ENCODE measurements at places on chromosomes 4 and X.

DNA sequence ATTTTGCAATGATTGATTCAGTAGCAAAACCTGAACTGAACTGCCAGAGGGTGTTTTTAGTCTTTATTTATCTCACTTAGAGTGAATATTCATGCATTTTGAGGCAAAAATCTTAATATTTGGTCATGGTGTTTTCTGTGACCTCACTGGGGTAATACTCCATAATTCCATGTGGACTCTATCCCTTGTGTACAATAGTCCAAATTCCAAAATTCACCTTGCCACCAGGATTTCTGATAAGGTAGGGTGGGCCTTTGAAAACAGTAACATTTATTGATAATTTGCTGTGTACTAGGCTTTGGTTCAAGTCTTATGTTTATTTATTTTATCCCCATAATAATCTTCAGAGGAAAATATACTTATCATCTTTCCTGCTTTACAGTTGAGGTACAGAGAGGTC lies 68.4 kb upstream of the PDE5A start:
- DNase-seq = no peak

DNA sequence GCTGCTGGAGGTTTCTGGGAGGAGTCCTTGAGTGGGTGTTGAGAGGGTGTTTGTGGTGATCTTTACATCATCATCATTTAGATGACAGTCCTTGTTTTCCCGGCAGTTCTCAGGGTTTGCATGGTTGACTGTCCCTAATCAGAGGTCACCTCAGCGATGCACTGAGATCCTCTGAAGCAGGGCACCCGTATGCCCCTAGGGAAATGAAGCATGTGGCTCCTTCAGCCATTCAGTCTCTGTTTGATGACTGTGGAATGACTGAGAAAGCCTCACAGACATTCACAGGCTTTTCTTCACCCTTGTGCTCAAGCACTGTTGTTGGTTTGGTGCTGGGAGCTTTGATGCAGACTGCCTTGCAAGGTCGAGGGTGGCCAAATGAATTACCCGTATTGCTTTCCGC lies 474.7 kb downstream of the SPRY1 start:
- DNase-seq = no peak

DNA sequence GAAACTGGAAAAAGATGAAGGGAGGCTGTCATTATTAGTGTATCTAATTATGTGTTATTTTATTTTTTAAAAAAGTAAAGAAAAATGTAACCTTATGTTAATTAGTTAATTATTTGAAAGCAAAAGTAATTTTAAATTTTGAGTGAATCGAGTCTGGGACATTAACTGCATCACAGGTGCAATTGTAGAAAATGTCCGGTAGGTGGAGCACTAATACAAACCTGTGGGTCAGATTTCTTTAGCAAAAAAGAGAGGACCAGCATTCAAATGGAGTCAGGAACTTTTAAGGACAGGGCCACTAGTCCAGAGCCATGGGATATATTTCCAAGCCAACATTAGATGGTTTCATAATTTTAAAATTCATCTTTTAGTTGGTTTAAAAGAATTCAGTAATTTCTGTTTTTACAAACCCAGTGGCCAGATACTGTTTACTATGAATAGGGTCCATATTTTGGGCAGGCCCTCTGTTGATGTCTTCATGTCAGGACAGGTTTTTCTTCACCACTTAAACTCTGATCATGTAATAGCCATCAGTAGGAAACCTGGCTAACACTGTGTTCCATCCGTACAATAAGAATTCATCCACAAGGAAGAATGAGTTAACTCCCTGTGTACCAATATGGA lies 27.2 kb downstream of the BST1 start:
- peak; percentile 46 for DNase-seq

- DNase-seq = no peak
Observed at GRCh38 chr4:3301450-3302172, 8.8 kb downstream of the RGS12 start.

GRCh38 chrX:47194194-47194787 lies 662 bp downstream of the UBA1 start:
- DNase-seq = no peak

DNA sequence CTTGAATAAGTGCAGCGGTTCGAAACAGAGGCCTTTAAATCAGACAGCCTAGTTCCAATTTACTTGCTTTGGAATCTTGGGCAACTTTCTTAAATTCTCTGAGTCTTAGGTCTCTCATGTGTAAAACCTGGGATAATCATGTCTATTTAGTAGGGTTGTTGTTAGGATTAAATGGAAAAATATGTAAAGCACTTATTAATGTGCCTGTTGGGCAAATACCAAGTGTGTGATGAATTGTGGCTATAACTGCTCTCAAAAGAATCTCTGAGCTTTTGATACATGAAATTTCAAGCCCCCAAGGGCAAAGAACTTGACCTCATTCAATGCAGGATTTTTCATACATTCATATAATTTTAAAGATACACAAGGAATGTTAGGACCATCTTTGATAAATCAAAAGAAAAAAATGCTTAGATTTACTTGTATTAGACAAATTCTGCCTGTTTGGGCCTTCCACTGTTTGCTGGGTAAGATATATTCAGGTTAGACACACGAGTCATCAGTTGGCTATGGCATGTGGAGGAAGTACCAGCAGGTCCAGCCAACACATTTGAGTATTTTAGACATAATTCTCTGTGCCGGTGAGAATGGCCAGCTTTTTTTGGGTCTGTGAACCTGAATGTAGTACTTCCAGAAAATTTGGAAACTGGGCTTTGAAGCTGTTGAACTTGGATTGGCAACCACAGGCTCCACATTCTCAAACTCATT lies 241.4 kb upstream of the CNKSR2 start:
- DNase-seq = no peak

- no peak for DNase-seq
Observed at GRCh38 chr4:113697429-113697828, 64.1 kb downstream of the CAMK2D start.

GRCh38 chr4:103425406-103425805 lies 227.3 kb upstream of the CENPE start:
- no peak for DNase-seq

GRCh38 chrX:113399506-113400192 lies 559.0 kb upstream of the AMOT start:
- no peak for DNase-seq

DNA sequence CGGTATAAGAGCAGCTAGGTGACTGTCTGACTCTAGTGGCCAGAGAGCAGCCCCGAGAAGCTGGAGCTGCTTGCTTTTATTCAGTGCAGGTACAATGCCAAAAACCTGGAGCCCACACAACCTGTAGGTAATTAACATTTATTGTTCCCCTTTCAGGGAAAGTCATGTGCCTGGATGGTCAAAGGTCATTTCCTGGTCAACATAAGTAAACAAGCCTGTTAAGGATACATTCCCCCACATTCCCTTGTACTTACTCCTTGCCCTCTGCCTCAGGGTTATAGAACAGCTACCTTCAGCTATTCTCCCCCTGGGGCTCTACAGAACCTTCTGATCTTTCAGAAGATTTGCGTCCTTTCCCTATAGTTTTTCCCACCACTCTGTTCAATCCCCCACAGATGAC lies 253.4 kb downstream of the TMA16 start:
- DNase-seq = no peak

- no peak for DNase-seq
Observed at GRCh38 chr4:148355442-148356123, 86.6 kb downstream of the NR3C2 start.

DNA sequence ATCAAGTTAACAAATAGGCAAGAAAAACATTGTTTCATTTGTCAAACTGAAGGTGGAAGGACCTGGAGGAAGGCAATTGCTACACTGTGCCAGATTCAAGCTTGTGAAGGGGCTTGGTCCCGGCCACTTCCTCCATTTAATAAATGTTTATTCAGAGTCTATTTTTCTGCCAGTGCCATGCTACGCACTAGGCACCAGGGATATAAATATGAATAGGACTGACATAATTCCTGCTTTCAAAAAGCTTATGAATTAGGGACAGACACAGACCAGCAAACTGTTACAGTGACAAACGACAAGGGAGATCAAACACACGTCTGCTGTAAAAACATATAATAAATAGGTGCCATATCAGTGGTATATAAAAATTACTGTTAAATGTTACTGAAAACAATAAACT lies 571 bp downstream of the TLR6 start:
- DNase-seq = peak; percentile 13

DNA sequence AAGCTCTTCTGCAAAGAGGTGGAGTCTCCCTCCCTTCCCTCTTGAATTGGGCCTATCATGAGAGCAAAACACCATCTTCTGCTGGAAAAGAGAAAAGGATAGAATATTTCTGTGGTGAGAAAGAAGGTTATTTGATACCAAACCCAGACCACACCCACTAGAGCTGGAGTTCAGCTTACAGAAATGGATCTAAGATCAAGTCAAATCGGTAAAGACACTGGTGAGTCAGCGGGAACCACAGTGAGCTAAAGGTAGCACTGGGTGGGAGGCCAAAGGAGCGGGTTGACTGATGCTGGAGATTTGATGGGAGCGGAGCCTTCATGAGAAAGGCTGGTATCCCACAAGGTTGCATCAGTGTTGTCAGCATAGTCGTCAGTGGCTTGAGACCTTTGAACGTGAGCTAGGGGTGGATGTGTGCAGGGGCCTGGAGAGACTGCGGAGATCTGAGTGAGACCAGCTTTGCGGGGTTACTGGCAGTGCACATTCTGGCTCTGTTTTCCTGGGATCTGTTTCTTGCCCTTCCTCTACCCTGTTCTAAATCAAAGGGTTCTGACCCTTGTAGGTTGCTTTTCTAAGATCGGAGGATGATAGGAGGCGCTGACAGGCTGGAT lies 106.4 kb upstream of the SCOC start:
- DNase-seq = no peak

DNA sequence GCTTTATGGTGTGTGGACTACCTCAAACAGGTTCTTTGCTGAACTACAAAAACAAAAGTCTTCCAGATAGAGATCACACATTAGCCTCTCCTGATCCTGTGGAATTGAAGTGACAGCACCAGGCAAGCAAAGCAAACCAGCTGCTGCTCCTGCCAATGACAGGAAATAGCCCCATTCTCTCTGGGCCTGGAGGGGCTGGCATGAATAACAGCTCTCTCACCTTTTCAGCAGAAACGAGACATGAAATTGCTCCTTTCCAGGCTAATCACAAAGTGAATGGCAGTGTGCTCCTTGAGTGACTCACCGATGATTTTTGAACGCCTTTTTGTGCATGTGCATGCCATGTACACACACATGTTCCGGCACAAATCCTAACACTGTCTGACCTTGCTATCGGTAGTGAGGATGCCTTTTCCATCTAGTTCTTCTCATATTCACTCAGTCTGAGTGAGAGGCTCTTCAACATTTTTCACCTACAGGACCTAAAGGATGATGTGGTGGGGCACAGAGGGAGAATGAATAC lies 24.4 kb downstream of the MFAP3L start:
- no peak for DNase-seq

GRCh38 chr4:156109943-156110900 lies 156.6 kb upstream of the CTSO start:
- DNase-seq = no peak

DNA sequence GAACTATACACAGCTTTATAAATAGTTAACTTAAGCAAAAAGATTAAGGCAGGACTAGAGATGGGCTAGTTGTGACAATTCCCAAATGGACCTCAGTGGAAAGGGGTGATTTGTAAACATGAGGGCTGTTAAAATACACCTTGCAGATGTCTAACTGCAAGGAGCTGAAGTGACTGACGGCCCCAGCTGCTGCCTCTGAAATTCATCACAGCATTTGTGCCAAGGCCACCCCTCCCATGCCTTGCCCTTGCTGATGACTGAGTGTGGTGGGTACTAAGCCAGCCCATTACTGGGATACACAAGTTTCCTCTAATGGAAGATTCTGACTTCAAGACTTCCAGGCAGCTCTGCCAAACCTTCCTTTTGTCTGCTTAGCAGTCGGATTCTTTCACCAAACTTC lies 23.7 kb upstream of the EGFL6 start:
- DNase-seq = no peak

GRCh38 chr4:42787079-42787463 lies 105.4 kb upstream of the GRXCR1 start:
- DNase-seq = no peak

DNA sequence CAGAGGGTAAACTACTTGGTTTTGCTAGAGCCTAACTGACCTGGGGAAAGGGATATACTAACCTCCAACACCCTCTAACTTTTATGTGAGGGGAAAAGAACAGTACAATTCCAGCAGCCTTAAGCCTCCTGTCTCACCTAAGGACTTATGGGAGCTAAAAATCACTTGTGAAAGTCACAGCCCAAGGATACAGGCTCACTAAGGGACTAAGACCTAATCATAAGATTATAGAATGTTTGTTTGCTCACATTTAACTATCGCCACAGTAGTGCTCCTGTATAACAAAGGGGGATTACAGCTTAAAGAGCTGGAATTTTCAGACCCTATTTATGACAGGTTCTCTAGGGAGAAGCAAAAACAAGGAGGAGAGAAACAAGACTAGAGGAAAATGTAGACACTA lies 548.7 kb downstream of the DACH2 start:
- DNase-seq = no peak

GRCh38 chr4:61540944-61541343 lies 340.8 kb downstream of the ADGRL3 start:
- peak; percentile 53 for DNase-seq

DNA sequence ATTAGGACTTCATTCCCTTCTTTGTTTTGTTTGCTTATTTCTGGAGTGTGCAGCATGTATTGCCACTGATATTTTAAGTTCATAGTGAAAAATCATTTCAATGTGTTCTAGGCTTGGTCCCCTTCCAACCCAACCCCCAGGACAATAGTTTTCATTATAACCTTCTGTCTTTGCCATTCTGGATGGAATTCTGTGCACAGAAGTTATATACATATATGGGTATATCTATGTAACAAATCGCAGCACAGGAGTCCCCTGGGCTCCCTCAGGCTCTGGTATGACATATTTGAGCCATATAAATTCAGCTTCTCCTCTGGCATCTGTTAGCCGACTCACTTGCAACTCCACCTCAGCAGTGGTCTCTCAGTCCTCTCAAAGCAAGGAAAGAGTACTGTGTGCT lies at the start of gene TNMD:
TNMD (plus strand) TSS at position 326 of the 400 bp plus-strand sequence. CDS start 83 bp downstream, outside the sequence.
- DNase-seq = no peak

- no peak for DNase-seq
Observed at GRCh38 chr4:108586778-108587177, 33.6 kb upstream of the RPL34 start.

DNA sequence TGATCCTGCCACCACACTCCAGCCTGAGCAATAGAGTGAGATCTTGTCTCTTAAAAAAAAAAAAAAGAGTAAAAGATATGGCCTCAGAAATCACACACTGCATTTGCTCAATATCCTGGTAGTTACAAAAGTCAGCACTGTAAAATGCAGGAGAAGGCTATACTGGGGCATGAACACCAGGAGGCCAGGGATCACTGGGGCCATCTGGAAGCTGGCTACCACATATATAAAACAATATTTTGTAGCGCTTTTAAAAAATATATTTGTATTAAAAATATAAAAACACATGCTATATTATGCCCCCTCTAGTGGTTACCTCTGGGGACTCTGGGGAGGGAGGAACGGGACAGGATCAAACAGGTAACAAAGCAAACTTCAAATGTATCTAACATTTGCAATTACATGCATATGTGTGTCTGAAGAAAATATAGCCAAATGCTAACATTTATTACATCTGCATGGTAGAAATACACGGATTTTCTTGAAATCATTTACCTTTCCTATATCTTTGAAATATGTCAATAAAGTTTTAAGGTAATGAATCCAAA lies 4.0 kb downstream of the C4orf46 start:
- DNase-seq = no peak
